HL-60 (cell line): ENCODE measurements at places on chromosomes 1 and 21.

- DNase-seq, result peak; percentile 56
These were observed 10.7 kb downstream of the MR1 start for GRCh38 chr1:181044449-181044966.

- DNase-seq, result peak; percentile 67
These were observed 880 bp downstream of the PRPF38B start for GRCh38 chr1:108692724-108693655.

GRCh38 chr1:234503193-234504050 lies 24.4 kb upstream of the TARBP1 start:
- no peak for DNase-seq

GRCh38 chr1:205168291-205168690 lies 43.2 kb downstream of the DSTYK start:
- no peak for DNase-seq

DNA sequence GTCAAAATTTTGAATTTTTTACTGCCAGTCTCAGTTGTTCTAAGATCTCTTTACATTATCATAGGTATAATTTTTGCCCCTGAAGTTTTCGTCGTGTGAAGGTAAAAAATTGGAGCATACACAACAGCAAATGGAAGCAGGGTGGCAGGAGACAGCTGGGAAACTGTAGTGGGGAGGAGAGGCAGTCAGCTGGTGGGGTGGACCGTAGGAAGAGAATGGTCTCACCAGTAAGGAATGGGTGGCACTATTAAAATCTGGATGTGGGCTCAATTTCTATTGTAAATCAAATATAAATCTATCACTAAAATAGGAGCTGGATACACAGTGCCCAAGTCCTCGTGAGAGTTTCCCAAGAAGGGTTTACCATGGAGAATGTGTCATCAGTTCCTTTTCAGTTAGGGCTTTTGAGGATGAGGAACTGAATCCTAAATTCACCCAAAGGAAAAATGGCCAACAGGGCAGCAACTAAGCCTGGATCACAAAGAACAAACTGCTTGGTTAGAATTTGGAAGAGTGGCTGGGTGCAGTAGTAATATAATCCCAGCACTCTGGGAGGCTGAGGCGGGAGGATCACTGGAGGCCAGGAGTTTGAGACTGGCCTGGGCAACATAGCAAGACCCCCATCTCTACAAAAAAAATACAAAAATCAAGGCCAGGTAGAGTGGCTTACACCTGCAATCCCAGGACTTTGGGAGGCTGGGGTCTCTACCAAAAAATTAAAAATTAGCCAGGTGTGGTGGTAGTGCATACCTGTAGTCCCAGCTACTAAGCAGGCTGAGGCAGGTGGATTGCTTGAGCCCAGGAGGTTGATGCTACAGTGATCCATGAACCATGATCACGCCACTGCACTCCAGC lies 10.5 kb upstream of the IRF2BP2 start:
- DNase-seq, result no peak

GRCh38 chr1:209774592-209774991 lies 9.8 kb downstream of the C1orf74 start:
- no peak for DNase-seq

DNA sequence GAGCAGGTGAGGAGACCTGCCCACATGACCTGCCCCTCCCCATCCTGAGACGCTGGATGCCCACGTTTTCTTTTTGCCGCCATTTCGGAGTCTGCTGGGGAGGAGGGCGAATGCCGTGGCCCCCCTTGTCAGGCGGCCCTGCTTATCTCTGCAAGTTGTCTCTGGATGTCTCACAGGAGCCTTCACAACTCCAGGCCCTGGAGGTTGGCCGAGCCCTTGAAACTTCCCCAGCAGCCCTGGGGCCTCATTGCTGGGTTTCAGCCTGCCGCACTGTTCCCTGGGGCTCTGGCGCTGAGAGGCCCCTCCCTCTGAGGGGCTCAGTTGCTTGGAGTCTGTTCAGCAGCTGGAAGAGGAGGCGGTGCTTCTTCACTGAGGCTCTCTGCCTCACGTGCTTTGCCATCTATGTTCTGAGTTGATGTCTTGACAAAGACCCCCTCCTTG lies 29.8 kb upstream of the ZBTB21 start:
- no peak for DNase-seq

DNA sequence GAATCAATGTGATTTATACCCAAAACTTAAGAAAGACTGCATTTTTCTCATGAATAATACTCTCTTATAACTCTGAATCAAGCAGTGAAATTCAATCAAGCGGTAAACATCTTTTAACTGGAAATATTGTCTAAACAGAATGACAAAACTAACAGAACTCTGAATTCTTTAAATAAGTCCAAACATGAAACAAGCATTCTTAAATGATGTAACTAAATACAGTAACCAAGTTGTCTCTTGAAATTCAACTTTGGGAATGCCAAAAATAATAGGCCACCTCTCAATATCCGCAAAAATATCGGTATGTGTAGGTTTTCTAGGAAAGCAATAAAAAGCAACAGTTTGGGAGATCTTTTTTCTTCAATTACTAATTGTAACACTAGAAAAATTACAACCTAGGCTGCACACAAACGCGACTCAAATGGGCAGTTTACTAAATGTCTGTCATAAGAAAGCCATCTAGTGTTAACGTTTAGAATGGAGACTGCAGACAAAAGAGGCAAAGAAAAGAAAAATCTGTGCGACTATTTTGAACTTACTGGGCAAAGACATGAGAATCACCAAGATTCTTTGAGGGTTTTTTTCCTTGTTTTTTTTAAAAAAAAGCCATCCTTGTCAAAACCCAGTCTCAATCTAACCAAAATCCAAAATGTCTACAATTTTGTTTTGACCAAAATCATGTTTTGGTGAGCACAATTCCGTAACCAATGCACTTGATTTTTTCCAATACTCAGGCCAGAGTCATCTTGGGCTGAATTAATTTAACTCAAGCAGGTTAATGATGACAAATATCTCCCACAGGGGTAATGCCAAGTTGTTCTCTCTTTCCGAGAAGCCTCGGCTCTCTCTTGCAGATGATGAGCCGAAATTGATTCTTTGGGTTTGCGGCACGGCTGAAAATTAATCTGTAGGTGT lies 1.3 kb downstream of the SIPA1L2 start:
- DNase-seq, result no peak

GRCh38 chr1:5685446-5686040 lies 306.7 kb downstream of the NPHP4 start:
- no peak for DNase-seq

- DNase-seq, result no peak
These were observed 28.7 kb upstream of the SLC45A3 start for GRCh38 chr1:205709059-205709398.

DNA sequence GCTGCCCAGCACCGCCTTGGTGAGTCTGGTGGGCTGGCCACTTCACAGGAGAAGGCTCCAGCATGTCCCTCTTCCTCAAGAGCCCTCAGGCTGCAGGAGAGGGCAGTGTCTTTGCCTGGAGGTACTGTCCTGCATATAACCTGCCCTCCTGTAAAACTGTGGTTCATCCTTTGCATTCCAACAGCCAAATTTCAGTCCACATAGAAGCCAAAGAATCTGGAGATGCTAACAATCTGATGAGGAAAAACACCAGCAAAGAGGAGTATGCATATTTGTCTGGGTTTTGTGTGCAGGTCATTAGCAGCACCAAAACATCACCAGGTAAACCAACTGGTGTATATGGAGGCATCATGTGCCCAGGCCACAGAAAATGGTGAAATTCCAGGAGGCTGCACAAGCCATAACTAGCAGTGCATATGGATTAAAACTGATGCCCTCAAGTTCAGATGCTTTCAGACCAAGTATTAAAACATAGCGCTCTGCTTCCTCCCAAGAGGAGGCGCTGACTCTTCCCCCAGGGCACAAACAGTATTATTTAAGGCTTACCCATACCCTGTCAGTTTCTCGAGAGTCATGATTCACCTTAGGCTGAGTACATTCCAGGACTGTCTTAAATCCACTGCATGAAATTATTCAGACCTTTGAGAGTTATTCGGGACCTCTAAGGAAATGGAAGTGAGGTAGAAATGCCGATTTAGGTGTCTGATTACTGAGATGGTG lies 150.5 kb upstream of the COA6 start:
- DNase-seq, result no peak

GRCh38 chr1:155254714-155255242 lies 505 bp downstream of the ENTREP3 start:
- no peak for DNase-seq

GRCh38 chr1:55050283-55050682 lies 10.9 kb downstream of the PCSK9 start:
- DNase-seq, result no peak
